ENCODE measurements at places on chromosomes 13 and 19.

DNA sequence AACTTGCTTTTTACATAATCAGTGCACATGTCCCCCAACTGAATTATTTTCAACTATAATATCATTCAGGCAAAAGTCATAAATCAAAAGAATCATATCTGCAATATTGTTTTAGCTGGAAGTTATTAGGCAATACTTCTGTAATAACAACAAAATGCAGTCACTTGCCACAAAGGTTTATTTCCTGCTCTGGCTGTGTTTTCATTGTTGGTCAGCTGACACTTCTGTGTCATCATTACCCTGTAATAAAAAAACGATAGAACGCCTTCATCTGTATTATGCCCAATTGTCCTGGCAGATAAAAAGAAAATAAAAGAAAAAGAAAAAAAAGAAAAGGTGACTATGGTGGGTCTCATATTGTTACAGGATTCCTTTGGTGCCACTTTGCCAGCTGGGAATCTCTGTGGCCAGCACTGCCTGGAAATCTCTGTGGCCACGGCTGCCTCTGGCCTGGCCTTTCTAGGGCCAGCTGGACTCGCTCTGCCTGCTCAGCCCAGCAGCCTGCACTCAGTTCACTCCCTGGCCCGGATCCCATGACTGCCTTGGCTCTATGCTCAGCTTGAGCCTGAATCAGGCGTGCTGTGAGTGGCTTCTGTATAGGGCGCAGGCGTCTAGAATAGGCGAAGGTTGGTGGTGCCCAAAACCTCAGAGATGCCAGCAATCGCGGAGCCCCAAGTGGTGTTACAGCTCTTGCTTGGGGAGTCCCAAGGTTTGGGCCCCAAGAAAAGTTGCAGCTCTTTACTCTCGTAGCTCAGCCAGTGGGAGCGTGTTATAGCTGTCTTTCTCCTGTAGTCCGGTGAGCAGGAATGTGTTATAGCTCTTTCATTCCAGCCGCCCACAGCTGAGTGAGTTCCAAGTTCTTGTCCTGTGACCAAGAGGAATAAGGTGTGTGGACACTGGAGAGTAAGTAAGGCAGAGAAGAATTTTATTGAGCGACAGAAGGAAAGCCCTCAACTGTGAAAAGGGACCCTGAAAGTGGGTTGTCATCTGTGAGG, 1227.1 kb downstream of the SLITRK1 start:
- peak; percentile 25 for DNase-seq

- DNase-seq, result peak; percentile 78
Measured at GRCh38 chr19:46513461-46514236, 18.0 kb upstream of the PNMA8B start.

GRCh38 chr13:44542361-44542760, 33.8 kb downstream of the TSC22D1 start:
- DNase-seq, result no peak

- no peak for DNase-seq
Measured at GRCh38 chr13:109781384-109782065, 4.9 kb downstream of the IRS2 start.

- no peak for DNase-seq
Measured at GRCh38 chr13:82076496-82076895, 1735.6 kb upstream of the SPRY2 start.

- DNase-seq, result no peak
Measured at GRCh38 chr13:94218537-94218936, 260.9 kb downstream of the DCT start.

GRCh38 chr13:25046985-25047511, 48.9 kb upstream of the PABPC3 start:
- no peak for DNase-seq
